ENCODE measurements at places on chromosomes 2 and 18.

GRCh38 chr2:188573453-188573852 is 281.8 kb downstream of the GULP1 start:
- H3K36me3 ChIP-seq, result no peaks in the 10 kb centered on the region
- no peak overlapping the region for H3K27ac ChIP-seq
- no peak for DNase-seq

GRCh38 chr2:3323360-3324035 is 54.1 kb downstream of the EIPR1 start:
- no peak overlapping the region for H3K27ac ChIP-seq
- H3K36me3 ChIP-seq, result no peaks in the 10 kb centered on the region
- no peaks in the 10 kb centered on the region for H3K4me1 ChIP-seq
- no peak for DNase-seq
- H3K4me3 ChIP-seq, result no peak overlapping the region

DNA sequence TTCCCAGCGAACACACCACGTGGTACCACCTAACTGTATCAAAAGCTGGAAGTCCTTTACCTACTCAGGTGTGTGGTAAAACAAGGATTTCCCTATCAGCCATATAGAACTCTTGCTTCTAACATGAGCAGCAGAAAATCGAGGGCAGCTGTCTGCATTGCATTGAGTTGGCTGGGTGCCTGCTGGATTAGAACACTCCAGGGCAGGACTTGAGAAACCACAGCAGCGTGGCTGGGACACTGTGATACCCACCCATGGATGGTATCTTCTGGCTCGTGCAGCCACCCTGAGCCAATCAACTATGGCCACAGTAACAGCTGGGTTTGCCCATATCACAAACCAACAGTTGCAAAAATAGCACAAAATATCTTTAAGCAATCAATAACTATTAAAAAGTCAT is 188.3 kb downstream of the FBXO15 start:
- no peak overlapping the region for H3K4me3 ChIP-seq
- no peak overlapping the region for H3K27ac ChIP-seq
- DNase-seq, result no peak
- no peaks in the 10 kb centered on the region for H3K4me1 ChIP-seq
- H3K27me3 ChIP-seq, result no peaks in the 10 kb centered on the region

DNA sequence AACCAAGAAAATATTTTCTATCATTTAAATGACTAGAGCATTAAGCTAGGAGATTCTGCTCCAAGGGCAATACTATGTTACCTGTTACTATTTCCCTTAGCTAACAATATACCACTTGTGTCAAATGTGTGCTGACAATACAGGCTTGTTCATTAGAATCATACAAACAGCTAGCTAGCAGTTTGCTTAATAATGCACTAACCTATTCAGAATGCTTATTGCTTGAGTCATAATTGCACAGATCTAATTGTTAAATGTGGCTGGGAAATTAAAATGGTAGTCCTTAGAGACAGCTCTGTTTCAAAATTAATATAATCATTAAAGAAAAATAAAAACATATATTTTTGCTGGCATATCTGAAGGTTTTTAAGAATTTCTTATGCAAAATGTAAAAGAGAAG is 344.2 kb downstream of the ERBB4 start:
- no peak overlapping the region for H3K4me3 ChIP-seq
- H3K27me3 ChIP-seq, result no peaks in the 10 kb centered on the region
- no peaks in the 10 kb centered on the region for H3K36me3 ChIP-seq
- H3K4me1 ChIP-seq, result no peaks in the 10 kb centered on the region
- no peak for DNase-seq

- H3K4me1 ChIP-seq, result no peaks in the 10 kb centered on the region
- H3K27ac ChIP-seq, result no peak overlapping the region
- no peaks in the 10 kb centered on the region for H3K27me3 ChIP-seq
- DNase-seq, result no peak
- H3K4me3 ChIP-seq, result no peak overlapping the region
Observed at GRCh38 chr2:47024046-47024445, 108.4 kb upstream of the MCFD2 start.

Data from right atrium auricular region (tissue), 2 donors.